Non-pigmented ciliary epithelial cell (primary cell): ENCODE measurements at places on chromosomes 3 and 15.

DNA sequence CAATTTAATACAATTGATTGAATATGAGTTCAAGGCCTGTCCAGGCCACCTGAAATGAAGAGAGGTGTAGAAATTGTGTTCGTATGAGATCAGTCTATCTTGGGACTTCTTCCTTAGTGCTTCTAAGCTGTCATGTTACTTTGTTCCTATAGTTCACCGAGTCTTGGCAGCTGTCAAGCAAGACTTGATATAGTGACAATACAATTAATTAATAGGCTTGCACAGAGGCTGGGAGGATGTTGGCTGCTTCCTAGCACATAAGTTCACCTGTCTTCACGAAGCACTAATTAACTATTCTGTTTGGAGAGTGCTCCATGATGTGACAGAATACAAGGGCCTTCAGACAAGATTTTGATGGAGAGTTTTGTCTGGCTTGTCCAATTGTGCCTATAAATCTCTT lies 103.7 kb upstream of the CD96 start:
- DNase-seq: no peak

DNA sequence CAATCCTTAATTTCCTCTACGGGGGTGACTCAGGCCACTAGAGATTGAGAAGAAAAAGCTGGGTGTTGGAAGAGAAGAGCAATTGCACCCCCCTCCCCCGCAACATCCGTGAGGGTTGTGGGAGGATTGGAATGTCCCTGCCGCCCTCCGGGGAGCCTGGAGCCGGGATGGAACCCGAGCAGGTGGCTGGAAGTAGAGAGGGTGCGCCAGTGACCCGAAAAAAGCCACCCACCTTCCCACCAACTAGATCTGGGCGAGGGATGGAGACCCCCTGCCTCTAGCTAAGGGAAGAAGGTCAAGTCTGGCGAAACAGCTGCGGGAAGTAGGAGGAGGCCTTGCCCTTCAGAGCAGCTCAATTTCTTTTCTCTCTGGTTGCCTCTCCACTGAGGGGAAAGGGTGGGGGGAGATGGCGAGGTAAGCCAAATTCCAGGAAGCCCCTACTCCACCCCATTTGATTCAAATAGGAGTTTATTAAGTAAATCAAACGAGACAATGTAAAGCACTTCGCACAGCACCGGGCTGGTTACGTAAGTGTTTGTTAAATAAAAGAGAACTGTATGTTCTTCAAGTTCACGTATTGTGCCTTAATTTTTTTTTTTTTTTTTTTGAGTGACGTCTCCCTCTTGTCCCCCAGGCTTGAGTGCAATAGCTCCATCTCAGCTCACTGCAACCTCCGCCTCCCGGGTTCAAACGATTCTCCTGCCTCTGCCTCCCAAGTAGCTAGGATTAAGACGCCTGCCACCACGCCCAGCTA lies 1.1 kb upstream of the WWTR1 start:
- no peak for DNase-seq

DNA sequence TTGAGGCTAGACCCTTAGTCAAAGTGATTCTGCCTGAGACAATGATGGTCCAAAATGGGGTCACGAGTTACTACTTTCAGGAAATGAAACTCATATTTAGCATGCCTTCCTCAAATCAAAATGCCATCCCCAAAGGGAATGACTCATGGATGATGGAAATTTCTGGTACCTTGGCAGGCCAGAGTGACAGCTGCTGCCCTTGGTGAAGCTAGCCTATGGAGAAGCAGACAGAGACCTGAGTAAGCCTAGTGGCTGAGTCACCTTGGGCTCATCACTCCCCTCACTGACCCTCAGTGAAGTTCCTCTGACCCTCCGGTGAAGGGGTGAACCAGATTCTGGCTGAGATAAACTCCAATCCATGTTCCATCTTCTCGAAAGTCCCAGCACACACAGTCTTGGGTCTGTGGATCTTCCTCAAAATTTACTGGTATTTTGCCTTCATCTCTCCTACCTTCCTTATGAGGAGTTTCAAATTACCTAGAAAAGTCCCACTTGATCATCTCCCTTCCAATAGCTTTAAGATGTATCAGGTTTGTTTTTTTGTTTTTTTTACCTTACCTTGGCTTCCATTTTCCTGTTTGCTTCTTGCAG lies 54.5 kb upstream of the ABHD17C start:
- no peak for DNase-seq

GRCh38 chr3:100709842-100710260 lies 557 bp downstream of the TFG start:
- DNase-seq: no peak

DNA sequence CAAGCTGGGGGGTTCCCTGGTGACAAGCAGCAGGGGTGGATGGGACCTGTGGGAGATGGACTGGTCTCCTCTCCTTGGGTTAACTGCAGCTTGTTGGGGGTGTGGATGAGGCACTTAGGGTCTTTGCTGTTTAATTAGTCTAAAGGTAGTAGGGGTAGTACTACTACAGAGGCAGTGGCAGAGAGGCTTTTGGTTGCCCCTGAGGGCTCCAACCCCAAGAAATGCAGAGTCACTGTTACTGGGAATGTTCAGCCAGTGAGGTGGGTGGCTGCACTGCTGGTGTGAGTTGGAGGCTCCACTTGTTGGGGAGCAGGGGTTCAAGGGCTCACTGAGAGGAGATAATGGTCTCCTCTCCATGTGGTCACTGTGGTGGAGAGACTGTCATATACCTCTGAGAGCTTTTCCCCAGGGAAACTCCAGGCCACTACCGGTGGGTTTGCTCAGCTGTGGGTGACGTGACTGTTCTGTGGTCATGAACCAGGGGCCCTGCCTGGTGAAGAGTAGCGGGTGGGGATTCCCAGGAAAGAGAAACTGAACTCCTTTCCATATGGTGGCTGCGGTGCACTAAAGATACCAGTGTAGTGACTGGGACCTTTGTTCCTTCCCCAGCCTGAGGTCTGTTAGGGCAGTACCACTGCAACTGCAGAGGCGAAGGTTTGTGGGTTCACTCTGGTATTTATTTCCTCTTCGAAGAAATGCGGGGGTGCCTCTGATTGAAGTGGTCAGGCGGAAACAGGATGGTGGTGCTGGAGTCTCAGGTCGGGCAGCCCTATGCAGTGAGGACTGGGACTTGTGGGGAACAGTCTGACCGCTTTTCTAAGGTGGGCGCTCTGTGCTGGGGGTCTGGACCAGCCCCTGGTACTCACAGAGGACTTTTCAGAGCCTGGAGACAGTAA lies 68.9 kb upstream of the TNFSF10 start:
- no peak for DNase-seq

GRCh38 chr15:72967397-72967796 lies 84.9 kb upstream of the NEO1 start:
- no peak for DNase-seq

DNA sequence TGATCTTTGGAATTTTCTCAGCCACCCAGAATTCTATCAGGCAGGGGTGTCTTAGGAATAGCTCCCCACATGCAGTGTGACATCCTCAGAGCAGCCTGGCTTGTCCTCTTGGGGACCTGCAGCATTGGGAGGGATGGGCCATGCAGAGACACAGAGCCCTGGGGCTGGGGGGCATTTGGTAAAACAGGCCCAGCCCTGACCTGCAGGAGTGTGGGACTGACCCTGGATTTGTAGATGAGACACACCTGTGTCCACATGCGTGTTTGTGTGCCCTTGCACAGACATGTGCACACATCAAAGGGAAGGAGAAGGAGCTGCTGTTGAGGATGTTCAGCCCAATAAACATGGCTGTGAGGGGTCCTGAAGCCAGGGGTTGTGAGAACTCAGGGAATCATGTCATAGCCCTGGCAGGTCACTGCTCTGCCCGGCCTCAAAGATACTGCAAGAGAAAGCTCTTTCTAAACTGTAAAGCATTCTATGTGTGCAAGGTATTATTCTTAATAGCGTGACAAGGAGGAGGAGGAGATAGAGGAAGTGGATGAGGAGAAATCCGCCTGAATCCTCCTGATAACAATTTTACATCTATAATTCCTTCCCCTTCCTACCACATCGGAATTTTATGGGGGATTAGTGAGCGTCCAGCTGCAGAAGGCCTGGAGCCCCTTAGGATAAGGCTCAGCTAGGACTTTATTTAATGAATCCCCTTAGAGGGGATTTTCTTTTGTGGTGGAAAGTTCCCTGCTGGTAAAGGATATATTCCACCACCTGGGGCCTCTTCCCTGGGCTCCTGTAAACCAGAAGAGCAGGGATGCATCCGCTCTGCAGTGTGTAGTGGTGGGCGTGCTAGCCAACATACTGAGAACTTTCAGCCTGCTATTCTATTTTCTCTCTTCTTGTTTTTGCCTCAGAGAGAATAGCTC lies 245.5 kb downstream of the EPHB1 start:
- no peak for DNase-seq

- DNase-seq: peak; percentile 20
These were observed 256.0 kb upstream of the STAC start for GRCh38 chr3:36124118-36124796.

- DNase-seq: no peak
These were observed 25.9 kb downstream of the ADGRG7 start for GRCh38 chr3:100635273-100635701.

DNA sequence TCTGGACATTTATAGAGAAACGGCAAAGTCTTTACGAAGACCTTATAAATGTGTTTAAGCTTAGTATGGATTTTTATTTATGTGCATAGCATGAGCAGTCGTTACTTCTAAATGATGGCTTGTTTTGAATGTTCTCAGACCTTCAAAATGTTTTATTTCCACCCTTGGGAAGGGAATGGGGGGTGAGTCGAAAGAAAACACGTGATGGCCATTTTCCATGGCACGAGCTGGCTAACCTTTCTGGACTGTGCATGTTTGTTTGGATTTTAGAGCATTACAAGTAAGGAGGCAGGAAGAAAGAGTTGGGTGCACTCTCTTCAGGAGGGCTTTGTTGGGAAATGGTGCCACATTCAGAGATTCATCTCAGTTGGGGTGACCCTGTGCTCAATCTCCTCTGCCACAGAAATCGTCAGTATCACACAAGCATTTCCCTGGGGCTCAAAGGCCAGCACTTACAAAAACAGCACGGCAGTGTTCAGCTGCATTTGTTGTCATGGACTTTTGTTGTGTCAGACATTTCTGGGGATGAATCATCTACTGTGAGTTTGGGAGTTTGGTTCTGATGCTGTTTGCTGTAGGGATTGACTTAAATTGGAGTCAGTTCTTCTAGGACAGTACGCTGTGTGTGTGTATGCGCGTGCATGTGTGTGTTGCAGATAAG lies 52.3 kb upstream of the ADAMTS9 start:
- DNase-seq: peak; percentile 38

DNA sequence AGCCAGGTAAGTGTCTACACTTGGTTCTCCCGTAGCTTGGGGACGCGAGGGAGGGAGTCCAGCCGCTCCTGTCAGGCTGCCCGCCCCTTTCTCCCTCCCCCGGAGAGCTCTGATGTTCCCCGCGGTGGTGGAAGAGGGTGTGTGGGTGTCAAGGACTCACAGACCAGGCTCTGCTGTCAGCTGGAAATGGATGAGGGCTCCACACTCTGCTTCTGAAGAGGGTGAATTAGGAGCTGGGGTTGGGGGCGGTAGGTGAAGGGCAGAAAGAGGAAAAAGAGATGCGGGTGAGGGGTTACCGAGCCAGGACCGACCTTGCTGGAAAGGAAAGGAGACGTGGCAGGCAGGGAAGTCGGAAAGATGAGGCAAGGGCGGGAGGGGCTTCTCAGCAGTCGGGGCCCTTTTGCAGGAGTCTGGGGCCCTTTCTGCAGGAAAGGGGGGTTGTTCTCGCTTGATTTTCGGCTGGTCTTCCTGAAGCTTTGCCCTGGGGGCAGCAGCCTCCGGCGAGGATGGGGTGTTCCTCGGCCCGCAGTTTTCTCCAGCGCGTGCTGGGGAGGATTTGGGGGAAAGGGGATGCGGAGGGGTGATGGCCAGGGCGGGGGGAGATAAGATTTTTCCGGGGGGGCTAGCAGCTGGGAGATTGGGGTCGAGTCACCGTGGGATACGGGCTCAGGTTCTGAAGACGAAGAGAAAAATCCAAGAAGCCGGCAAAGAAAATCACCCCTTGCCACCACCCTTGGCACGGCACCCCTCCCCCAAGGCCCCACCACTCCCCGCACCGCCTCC lies 602 bp upstream of the BAHD1 start:
- no peak for DNase-seq

GRCh38 chr15:89101302-89102193 lies 13.3 kb downstream of the ABHD2 start:
- peak; percentile 98 for DNase-seq

- no peak for DNase-seq
These were observed 105.1 kb downstream of the ZMAT3 start for GRCh38 chr3:178966299-178967176.

- DNase-seq: no peak
These were observed 280.8 kb upstream of the LRRFIP2 start for GRCh38 chr3:37455181-37455580.

- no peak for DNase-seq
These were observed 479 bp downstream of the LRRC2 start for GRCh38 chr3:46565607-46566039.

- no peak for DNase-seq
These were observed 43.6 kb downstream of the RYR3 start for GRCh38 chr15:33354411-33354810.

DNA sequence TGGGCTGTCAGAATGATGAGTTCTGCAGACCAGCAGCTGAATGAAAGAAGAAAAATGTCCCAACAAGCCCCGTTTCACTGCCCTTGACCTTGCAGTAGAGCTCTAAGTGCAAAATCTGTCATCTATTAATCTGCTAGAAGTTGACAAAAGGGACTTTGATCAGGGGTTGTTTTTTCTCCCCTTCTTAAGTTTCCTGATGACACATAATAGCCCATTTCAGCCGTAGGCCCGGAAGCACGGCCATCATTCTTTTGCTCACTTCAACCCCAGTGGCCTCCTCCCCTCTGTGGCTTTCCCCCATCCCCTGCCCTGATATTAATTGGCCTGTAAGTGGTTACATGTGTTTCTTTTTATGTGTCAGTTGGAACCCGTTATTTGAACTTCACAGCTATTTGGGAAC lies 298.9 kb downstream of the RPLP1 start:
- no peak for DNase-seq

GRCh38 chr3:99684644-99685043 lies 46.2 kb downstream of the COL8A1 start:
- no peak for DNase-seq

GRCh38 chr3:24339266-24339825 lies 155.3 kb downstream of the THRB start:
- no peak for DNase-seq

- no peak for DNase-seq
These were observed 327.1 kb downstream of the SATB1 start for GRCh38 chr3:18097989-18098388.

DNA sequence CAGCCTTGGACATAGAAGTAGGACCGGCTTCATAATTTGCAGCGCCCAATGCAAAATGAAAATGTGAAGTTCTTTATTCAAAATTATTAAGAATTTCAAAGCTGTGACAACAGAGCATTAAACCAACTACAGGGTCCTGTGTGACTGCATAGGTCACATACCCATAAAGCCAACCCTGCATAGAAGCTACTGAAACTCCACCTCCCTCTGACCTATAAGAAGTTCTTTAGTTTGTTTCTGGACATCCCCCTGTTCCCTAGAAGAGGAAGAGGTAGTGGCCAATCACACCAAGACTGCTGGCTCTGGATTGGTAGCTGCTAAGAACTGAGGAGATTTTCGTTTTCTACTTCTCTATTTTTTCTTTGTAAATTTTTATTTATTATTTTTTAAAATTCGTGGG lies 9.0 kb upstream of the SELENOT start:
- no peak for DNase-seq

GRCh38 chr3:196821806-196822355 lies 45.8 kb upstream of the SENP5 start:
- no peak for DNase-seq
